ENCODE measurements at places on chromosomes 1 and 21.

- peak; percentile 42 for DNase-seq
Observed at GRCh38 chr1:113677250-113678158, 81.8 kb downstream of the PHTF1 start.

DNA sequence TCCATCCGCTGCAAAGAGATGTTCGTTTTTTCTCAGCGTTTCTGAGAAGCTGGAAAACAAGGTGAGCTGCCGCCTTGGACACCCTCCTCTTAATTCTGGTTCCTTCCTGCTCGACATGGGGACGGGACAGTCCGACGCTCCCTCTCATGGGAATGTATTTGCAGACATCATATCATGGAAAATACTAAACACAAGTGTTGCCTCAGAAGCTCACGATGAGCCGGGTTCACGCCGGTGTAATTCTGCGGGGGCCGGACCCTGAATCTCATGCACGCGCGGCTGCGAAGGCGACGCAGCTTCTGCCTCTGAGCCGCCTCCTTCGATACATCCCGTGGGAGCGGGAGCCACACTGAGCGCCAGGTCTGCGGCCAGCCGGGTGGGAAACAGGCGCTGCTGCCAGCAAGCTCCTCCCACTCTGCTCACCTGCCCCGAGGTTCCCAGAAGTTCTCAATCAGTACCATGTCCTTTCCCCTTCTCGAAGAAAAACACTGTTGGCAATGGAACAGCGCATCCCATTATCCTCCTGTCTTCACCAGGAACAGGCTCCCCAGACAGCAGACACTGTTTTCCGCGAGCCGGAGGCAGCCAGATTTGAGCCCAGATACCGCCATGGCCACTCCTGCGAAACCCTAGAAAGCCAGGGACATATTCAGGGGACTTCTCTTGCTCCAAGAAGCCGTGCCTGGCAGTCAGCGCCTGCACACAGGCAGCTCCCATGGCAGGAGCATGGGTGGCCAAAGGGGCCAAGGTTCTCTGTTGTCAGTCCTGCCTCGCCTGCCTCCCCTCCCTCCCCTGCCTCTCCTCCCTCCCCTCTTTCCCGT is 98.0 kb downstream of the WDR4 start:
- no peak for DNase-seq

- DNase-seq: no peak
Observed at GRCh38 chr1:84918726-84919336, 25.8 kb upstream of the LPAR3 start.

- DNase-seq: no peak
Observed at GRCh38 chr1:38611664-38612211, 247.8 kb downstream of the RRAGC start.

GRCh38 chr1:219555031-219555692 is 57.7 kb downstream of the ZC3H11B start:
- DNase-seq: no peak

DNA sequence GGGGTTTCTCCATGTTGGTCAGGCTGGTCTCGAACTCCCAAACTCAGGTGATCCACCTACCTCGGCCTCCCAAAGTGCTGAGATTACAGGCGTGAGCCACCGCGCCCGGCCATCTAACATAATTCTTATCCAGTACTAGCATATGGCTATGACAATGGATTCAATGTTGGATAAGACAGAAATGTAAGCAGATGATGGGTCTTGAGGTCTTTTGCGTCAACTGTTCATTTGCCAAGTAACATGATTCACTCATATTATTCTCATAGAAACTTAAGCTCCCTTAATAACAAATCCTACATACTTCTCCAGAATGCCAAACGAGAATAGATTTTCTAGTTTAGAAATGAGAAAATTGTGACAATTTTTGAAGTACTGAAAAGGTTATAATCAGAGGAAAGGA is 170.3 kb downstream of the RGS7 start:
- DNase-seq: no peak

- no peak for DNase-seq
Observed at GRCh38 chr1:96073100-96073499, 648.5 kb upstream of the PTBP2 start.

DNA sequence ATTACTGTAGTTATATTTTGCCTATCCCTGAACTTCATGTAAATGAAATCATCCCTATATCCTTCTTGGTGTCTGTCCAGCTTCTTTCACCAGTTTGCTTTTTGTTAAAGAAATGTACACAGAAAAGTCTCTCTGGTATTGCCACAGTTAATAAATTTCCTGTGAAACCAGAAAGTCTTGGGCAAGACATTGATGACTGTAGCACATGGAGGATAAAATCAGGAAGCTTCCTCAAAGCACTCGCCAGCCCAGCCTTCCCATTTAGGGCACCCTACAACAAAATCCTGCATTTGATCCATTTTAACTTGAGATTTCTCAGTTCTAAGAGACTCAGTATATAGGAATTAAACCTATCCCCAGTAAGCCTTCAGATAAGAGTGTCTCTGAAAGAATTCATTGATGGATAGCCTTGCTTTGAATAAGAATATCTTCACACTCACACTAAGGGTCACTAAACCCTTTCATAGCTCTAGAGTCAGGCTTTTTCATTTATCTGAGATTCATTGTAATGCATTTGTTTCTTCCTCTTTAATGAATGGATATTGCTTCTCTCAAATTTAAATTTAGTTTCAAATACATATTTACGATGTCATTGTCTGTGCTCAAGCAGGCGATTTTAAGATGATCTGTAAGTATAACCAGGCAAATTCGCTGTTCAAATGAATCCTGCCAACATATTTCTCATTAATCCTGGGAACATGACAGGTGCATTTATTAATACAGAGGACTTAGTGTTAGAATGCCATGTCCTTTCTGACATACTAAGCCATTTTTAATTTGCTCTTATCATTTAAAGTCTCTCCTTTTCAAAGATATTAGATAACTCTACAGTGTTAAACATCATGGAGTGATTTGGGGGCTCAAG is 153.1 kb downstream of the GRIK1 start:
- DNase-seq: no peak

DNA sequence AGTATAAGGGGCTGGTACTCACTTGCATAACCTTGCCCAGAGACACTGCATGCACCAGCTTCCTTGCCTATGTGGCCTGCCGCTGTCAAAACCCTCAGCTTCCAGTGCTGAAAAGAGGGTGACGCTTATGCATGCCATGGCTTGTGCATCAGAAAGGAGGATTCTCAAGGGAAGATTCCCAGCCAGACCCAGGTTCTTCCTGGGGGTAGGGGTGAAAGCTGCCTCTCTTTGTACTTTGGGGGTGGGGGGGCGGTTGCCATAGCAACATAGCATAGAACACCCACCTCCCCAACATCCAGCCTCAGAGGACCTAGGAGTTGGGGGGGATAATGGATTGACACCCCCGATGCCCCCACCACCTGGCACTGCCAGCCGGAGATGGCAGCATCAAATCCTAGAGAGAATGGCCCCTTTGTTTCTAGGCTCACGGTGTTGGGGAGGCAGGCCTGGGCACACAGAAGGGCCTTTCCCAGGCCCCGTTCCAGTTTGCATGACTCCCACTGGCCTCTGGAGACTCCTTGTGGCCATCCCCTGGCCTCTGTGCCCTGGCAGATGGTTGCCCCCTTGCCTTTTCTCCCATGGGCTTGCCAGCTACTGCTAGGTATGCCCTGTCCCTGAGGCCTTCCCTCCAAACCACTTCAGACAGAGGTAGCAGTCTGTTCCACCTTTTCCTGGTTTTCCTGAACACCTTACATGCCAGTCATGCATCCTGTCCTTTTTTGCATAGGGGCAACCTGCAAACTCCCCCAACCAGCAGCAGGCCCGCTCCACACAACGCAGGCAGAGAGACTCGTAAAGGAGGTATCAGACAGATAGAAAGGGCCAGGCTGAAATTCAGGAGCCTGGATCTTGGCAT is 44.6 kb downstream of the RHBG start:
- no peak for DNase-seq

DNA sequence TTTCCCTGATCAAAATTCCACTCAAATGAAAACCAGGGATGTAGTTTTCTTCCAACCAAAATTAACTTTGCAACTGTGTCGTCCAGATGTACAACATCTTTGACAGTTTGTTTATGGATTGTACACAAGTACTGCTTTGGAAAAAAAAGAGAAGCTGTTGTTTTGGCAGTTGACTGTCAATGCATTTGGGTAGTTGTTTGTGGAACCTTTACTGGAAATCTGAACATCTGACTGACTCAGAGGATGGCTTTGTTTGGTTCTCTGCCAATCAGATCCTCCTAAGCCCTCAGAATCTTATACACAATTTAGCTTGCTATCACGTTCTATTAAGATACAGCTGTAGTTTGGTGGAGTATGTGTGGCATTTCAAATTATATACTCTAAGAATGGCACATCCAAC is 195.0 kb downstream of the KCNK2 start:
- no peak for DNase-seq

DNA sequence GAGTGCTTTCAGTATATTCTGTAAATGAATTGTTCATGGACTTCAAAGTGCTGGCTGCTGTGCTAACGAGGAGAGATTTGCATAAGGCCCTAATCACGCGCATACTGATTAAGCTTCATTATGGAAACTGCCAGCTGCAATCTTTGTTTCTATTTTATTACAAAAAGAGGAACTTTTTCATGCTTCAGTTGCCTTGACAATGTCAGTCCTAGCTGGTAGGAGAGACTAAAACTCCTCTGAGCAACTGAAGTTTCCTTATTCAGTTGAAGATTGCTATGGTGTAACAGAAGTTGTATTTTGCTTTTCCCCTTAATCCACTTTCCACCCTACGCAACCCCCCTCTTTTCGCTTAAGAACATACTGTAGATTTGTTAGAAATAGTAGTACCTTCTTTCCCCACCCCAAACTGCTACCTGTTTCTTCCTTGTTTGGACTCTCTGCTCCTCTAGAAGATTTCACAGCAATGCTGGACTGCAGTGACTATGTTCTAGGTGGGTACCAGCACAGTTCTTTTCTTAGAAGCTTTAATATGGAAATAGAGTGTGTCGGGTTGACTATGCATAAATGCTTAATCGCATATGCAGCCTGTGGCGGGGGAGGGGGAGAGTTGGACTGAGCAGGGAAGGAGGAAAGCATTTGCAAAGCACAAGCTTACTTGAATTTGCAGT is 108.3 kb downstream of the POU2F1 start:
- DNase-seq: no peak

- DNase-seq: peak; percentile 42
Observed at GRCh38 chr1:107829036-107829770, 135.8 kb downstream of the VAV3 start.

GRCh38 chr1:189606047-189606446 is 871.6 kb downstream of the BRINP3 start:
- DNase-seq: no peak

DNA sequence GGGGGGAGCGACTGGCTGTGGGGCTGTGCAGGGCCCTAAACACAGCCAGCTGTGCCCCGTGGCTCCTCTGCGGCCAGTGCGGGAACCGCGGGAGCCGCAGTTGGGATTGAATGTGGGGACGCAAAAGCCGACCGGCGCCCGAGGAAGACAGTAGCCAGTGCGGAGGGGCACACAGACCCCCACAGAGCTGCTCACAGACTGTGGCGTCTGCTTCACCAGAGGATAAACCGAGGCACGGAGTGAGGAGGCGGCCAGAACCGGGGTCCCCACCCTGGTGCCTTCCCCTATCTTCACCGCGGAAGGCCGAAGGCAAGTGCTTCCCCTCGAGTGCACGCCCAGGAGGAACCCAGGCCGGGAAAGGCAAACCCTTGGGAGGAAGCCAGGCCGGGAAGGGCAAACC is 8.7 kb upstream of the TMEM52 start:
- no peak for DNase-seq

DNA sequence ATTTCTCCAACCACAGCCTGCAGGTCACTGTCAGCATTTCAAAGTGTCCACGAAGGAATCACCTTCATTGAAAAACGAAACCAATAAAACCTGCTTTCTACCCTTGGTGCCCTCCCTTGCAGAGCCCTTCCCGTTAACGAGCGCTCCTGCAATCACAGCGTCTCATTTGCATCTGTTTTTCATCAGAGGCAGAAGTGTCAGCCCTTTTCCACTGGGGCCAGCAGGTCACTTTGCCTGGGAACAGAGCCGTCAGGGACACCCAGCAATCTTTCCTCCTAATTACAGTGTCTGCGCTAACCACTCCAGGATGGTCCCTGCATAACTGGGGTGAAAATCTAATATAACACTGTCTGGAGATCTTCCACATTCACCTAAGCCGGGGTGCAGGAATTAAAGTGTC is 85.3 kb downstream of the PSMG1 start:
- DNase-seq: no peak

DNA sequence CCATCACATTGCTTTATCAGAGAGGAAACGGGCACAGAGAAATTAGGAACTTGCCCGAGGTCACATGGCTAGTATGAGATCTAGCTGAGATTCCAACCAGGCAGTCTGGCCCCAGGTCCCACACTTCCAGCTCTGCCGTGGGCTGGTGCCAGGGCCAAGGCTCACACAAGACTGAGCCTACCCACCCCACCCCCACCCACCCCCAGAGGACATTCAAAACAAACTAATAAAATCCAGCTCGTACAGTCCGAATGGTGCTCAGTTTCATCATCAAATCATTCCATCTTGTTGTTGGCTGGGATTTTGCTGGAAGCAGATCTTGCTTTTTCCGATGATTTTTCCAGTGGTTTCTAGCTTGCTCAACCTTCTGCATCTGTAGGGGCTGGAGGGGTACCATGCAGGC is 27.9 kb downstream of the MATN1 start:
- DNase-seq: no peak

DNA sequence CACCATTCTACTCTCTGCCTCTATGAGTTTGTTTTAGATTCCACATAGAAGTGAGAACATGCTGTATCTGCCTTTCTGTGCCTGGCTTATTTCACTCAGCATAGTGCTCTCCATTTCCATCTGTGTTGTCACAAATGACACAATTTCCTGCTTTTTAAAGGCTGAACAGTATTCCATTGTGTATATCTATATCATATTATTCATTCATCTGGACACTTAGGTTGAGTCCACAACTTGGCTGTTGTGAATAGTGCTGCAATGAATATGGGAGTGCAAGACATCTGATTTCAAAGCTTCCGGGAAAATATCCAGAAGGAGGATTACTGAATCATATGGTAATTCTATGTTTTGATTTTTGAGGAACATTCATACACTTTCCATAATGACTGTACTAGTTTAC is 20.1 kb upstream of the DONSON start:
- no peak for DNase-seq

DNA sequence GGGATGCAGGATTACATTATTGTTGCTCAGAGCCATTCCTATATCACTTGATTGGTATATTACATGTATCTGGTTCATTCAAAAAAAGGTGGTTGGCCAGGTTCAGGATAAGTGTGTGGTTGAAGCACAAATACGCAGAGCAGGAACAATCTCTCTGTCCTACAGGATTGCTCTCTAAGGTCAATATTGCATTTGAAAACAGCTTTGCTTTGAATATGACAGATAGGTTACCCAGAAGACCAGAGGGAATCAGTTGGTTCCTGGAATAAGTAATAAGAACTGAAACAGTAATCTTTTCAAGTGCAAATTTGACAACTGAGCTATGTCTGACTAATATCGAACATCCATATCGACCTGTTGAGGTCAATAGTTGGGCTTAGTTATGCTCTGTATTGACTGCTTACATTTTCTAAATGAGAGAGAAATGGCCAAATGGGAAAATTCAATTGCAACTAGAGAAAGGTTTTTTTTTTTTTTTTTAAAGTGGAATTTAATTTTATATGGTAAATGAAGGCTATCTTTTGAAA is 176.8 kb downstream of the ATP6V1G3 start:
- DNase-seq: no peak

Measured in CD4-positive, alpha-beta T cell treated with Interleukin-2 at 100 ng/mL for 4 hours (primary cell).